ENCODE measurements at places on chromosomes 7 and 10.
A peak's percentile ranks its signal among the peaks of the same experiment; 100 is the strongest.

- peak; percentile 48 for DNase-seq
Measured at GRCh38 chr10:92573091-92573797, 649 bp downstream of the IDE start.

DNA sequence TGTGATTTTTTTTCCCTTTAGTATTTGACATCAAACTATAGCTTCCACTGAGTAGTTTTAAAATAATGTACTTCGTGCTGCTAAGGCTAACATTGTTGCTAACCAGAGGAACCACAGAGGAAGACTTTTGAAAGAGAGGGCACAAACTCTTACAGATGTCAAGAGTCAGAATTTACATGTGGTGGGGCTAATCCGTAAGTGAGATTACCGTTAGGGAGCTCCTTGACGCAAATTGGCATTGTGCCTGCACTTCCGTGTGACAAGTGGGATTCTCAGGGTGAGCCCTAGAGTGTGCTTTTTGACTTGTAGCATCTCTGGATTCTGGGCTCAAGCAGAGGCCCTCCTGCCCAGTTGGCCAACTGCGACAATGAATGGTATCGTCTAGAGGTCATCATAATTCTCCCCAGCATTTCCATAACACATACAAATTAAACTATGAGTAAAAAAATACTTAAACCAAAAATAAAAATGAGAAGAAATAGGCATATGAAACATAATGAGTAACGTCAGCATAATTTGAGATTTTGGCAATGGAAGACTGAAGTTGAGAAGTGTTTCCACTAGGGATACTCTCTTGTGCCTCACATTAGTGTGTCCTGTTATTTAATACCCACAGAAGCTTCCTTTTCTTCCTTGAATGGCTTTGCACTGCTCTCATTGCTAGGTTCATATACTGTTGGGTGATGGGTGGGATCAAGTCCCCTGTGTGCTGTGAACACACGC lies 164.0 kb downstream of the SDK1 start:
- no peak for DNase-seq

- no peak for DNase-seq
Measured at GRCh38 chr10:15254808-15255648, 86.5 kb upstream of the NMT2 start.

GRCh38 chr10:1933215-1933614 lies 195.9 kb upstream of the ADARB2 start:
- DNase-seq, result no peak

GRCh38 chr7:101856473-101857357 lies 39.3 kb downstream of the CUX1 start:
- peak; percentile 98 for DNase-seq

GRCh38 chr7:106278695-106279094 lies 6.1 kb downstream of the NAMPT start:
- no peak for DNase-seq

GRCh38 chr10:122102869-122103525 lies 114.0 kb downstream of the TACC2 start:
- DNase-seq, result no peak

- no peak for DNase-seq
Measured at GRCh38 chr7:155448632-155449007, 9.3 kb upstream of the EN2 start.

GRCh38 chr10:128302808-128303207 lies 176.6 kb upstream of the MKI67 start:
- no peak for DNase-seq

GRCh38 chr7:44911911-44912310 lies 26.6 kb upstream of the PURB start:
- no peak for DNase-seq

GRCh38 chr10:112907893-112908292 lies 42.2 kb upstream of the TCF7L2 start:
- DNase-seq, result no peak

GRCh38 chr10:16440396-16441133 lies 3.8 kb downstream of the PTER start:
- DNase-seq, result no peak

- no peak for DNase-seq
Measured at GRCh38 chr7:11579141-11579540, 252.9 kb downstream of the THSD7A start.

DNA sequence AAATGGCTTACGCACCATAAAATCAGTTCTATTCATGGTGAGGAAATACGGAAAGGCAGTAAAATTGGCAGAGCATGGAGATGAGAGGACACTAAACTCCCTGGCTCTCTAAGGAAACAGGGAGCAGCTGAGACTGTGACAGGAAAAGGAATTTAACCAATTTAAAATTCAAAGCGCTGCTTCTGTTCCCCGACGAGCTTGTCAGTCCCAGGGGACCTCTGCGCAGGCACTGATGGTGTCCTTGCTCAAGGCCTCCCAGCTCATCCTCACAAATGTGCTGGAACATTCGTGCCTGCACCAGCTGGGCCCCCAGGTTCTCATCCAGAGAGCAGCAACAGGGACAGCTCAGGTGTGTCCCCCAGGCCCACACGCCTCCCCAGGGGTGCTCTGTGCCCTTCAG lies 101.4 kb downstream of the MAD1L1 start:
- no peak for DNase-seq

DNA sequence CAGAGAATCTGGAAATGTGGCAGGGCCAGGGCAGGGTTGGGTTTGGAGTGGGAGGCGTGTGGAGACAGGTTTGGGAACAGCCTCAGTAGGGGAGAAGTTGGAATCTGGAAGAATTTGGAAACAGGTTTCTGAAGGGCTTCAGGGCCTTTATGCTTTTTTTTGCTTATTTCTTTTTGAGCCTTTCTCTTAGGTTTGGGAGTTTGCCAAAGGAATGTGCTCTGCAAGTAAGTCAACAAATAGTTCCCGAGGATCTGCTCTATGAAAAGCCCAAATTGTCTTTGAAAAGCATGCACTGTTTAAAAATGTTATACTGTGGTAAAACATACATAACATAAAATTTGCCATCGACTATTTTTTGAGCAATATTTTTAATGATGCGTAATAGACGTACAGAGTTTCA lies 86.7 kb upstream of the ADRB1 start:
- no peak for DNase-seq

- DNase-seq, result no peak
Measured at GRCh38 chr7:80275192-80275605, 140.6 kb downstream of the GNAI1 start.

- no peak for DNase-seq
Measured at GRCh38 chr7:125834421-125834820, 904.8 kb upstream of the POT1 start.

DNA sequence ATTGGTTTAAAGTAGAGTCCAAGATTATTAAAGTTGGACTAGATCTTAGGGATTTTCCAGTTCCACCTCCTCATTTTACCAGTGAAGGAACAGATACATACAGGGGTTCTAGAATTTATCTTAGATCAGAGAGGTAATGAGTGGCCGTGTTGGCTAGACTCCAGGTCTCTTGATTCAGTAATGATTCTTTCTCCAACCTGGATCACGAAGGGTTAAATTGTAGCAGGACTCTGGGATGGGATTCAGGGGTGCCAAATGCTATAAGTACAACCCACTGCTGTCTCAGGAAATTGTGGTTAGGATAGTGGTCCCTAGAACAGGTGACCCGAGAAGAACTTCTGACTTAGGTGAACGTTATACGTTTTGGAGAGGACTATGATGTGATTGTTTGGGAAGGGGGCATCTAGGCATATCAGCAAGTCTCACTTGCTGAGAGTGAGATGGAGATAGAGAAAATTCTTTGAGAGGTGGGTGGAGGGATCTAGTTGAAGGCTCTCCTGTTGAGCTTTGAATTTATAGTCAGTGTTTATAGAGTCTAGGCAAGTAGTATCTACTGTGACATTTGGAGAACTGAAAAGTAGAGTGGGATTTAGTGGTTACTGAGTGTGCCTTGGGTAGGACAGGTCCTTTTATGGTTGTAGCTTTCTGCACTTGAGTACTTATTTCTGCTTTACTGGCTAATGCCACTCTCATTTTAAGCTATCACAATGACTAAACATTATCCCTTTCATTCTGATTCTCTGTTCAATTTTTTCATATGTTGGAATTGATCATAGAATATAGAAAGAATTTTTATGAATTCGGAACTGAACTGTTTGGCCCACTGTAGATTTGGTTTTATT lies 58.3 kb downstream of the ST7 start:
- DNase-seq, result peak; percentile 57

DNA sequence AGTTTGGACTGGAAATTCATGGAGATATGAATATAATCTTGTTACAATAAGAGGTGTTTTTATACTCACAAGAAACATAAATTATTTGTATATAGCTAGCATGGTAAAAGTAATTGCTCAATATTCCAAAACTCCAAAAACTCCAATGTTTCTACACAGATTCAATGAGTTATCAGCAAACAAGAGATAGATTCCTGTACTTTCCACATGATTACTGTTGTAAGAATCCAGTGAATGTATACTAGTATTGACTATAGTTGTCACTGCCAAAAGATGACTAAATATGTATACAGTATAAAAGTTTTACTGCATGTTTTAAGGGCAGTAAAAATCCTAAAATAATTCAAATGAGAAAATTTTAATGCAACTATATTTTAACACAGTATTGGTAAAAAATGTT lies 10.7 kb downstream of the ATOH7 start:
- no peak for DNase-seq

GRCh38 chr7:91083855-91084644 lies 180.2 kb upstream of the FZD1 start:
- DNase-seq, result peak; percentile 51

GRCh38 chr10:67843284-67843683 lies 5.3 kb upstream of the DNAJC12 start:
- DNase-seq, result no peak

- DNase-seq, result no peak
Measured at GRCh38 chr7:5559576-5560240, 136.1 kb upstream of the TNRC18 start.

- no peak for DNase-seq
Measured at GRCh38 chr10:12723220-12723619, 278.3 kb downstream of the CCDC3 start.

DNA sequence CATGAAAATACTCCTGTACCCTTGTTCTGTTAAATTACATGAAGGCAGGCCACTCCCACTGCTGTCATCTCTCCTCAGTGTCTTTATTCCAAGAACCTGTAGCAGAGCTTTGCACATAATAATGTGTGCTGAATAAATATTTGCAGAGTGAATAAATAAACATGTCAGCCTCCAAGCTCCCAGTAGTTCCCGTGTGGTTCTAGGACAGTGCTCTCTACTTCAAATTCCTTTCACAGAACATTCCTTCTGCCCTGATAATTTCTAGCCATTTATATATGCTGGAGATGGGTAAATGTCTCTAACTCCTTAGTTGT lies 20.3 kb upstream of the HYAL4 start:
- DNase-seq, result no peak

DNA sequence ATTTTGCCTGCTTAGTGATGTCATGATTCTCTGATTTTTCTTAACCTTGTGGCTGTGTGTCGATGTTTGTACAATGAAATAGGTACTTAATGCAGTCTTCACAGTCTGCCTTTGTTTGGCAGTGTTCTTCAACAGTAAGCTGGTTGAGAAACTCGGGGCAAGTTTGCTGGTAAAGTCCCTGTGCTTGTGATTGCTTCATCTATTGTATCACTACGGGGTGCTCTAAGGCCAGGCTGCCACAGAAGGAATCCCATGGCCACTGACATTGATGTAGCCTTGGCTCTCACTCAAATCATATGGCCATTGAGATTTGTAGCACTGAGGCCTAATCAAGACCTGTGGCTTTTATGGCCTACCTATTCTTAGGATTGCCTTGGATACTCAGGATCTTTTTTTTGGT lies 33.5 kb upstream of the PRSS37 start:
- DNase-seq, result peak; percentile 67

GRCh38 chr10:29835055-29835454 lies 200.3 kb upstream of the SVIL start:
- no peak for DNase-seq

DNA sequence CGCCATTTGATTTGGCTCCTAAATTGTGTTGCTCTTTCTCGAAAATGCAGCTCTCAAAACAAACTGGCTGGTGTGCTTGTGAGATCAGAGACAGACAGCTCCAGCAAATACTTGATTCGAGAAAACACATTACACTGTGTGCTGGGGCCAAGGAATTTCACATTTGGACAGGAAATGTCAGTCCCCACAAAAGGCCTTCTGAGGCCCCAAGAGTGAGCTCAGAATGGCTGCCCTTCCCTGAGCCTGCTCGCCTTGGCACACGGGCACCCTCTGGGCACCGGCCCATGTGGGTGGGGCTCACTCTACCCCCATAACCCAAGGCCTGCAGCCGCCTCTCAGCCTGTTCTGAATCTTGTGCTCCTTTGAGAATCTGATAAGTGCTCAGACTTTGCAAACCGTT lies 13.9 kb upstream of the HSPA12A start:
- DNase-seq, result no peak

- DNase-seq, result no peak
Measured at GRCh38 chr7:157819455-157819807, 482.6 kb downstream of the DNAJB6 start.
